Activated CD8-positive, alpha-beta memory T cell treated with anti-CD3 and anti-CD28 coated beads for 4 hours (primary cell): ENCODE measurements at places on chromosomes 13 and 19.

DNA sequence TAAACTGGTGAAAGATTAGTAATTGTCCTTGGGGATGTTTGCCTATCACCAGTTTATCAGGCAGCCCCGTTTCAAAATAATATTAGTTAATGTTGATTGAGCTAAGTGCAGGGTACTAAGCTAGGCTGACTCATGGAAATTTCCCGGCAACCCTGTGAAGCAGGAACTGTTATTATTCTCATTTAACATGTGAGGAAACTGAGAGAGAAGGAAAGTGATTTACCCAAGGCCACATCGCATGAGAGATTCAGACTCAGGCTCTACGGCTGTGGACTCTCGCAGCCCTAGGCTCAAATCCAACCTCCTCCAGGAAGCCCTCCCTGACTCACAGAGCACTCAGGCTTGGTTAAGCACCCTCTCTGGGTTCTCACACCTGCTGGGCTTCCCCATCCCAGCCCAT, 19.7 kb downstream of the CLPTM1 start:
- no peak for DNase-seq

GRCh38 chr13:99971576-99972189, at the start of gene ZIC5:
ZIC5 (minus strand) TSS chr13:99971767; CDS start chr13:99971603, 164 bp downstream.
- no peak for DNase-seq

DNA sequence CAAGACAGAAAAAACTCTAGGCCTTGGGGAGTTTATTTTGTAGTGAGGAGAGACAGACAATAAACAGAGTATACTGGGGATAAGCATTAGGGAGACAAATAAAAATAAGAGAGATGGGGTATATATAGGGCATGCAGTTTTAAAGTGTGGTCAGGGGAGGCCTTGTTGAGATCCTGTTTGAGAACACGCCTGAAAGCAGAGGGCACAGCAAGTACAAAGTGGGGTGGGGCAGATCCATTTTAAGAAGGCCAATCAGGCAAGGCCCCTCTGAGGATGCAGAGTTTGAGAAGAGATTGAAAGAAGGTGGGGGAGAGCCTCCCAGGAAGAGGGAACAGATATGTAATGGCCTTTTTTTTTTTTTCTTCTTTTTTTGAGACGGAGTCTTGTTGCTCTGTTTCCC, 2.1 kb downstream of the PPP2R1A start:
- no peak for DNase-seq

DNA sequence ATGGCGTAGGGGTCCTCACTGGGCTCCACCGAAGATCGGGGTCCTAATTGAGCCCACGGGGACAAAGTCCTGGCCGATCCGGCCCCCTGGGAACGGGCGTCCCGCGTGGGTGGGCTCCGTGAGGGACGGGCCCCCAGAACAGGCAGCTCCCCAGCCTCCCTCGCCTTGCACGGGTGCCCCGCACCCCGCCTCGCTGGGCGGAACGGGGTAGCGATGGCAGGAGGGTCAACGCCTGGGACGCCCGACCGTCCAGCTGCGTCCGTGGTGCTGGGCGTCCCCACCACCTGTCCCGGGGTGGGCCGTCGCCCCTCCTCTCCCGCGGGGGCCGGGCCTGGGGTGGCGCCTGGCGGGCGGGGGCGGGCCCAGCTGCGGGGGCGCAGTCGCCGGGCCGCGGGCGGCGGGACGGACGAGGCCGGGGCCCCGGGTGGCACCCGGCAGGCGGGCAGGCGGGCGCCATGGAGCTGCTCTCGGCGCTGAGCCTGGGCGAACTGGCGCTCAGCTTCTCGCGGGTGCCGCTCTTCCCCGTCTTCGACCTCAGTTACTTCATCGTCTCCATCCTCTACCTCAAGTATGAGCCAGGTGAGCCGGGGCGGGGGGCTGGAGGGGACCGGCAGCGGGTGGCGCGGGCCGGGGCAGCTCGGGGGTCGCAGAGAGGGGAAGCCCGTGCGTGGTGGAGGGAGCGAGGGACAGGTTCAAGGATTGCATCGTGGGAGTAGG, at the start of gene TMEM38A:
Gene TMEM38A (plus strand): TSS at position 377 of the 717 bp plus-strand sequence. CDS start 79 bp downstream, at position 456.
- DNase-seq = no peak

DNA sequence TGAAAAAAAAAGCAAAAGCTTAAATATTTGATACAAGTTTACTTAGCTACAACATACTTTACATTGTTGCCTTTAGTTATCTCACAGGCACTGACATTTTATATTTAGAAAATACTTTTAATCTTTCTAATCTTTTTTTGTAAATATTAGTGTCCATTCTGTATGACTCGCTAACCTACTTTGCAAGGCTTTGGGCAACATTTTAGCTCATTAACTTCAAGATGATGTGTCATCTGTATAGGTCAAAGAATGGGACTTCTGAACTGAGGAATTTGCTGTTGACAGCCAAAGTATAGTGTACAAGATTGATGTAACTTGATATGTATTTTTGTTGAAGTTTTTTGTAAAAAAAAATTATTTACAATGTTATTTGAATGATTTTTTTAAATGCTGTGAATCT, 2.7 kb upstream of the C1QTNF9 start:
- no peak for DNase-seq

DNA sequence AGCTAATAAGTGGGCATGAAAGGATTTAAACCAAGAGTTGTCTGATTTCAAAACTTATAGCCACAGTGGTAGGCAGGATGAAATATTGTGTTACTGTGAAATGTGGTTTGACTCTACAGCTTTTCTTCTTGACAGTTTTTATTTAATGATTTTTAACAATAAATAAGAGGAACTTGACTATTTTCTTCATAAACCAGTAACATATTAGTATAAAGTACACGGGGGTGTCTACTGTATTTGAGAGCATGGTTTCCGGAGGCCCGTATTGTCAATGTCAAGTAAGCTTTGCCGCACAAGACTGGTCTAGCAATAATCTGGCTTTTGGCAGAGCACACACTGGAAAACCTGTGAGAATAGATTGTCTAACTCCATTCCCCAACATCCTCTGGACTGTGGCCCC, 894.5 kb downstream of the PCDH9 start:
- DNase-seq = no peak
